ENCODE measurements at places on chromosomes 13 and 19.

GRCh38 chr13:80555796-80556678, 215.1 kb upstream of the SPRY2 start:
- no peak for DNase-seq

DNA sequence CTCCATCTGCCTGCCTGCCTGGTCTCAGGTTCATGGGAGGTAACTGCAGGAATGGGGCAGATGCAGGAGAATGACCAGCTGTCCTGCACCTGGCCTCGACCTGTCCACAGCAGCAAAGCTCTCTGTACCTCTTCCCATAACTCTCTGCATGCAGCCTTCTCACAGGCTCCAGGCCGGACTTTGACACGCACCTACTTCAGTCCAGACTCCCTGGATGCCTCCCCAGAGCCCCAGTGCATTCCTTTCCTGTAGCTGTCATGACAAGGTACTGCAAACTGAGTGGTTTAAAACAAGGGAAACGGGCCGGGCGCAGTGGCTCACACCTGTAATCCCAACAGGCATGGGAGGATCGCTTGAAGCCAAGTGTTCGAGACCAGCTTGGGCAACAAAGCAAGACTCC, 3.3 kb downstream of the NANOS2 start:
- no peak for DNase-seq

- DNase-seq, result no peak
These were observed 12.0 kb upstream of the MATK start for GRCh38 chr19:3798137-3798536.

GRCh38 chr13:95087746-95088305, 213.4 kb downstream of the ABCC4 start:
- no peak for DNase-seq

DNA sequence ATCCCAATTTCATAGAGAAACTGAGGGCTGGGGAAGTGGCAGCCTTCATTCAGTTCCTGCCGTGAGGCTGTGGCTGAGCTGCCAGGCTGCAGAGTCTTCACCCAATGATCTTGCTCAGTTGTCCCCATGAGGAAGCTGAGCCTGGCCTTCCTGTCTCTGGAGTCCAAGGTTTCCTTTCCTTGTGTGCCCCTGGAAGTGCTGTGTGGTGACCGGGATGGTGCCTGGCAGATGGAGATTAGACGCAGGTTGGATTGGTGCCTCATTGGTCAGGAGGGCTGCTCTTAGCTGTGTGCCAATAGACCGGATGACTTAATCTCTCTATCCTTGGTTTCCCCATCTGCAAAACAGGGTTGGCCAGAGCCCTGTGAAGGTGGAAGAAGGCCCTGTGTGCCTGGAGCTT, 24.6 kb downstream of the DNM2 start:
- DNase-seq, result no peak

- no peak for DNase-seq
These were observed 1.7 kb downstream of the NR2F6 start for GRCh38 chr19:17243830-17244617.

DNA sequence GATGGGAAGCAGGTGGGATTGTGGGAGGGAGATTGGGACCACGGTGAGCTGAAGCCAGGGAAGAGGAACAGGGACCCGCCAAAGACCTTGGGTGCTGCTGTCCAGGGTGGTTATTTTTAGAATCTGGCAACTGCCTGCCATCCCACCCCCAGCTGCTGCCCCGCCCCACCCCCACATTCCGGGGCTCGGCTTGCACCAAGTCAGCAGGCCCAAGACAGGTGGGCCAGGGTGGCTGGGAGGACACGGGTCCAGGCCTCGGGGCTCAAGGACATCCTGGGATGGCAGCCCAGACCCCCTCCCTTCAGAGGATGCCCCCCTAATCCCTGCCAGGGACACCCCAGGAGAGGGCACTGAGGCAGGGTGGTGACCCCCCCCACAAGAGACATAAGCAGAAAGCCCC, 827 bp downstream of the CKM start:
- DNase-seq, result no peak

- no peak for DNase-seq
These were observed 134.7 kb downstream of the LHFPL6 start for GRCh38 chr13:39468306-39468705.

DNA sequence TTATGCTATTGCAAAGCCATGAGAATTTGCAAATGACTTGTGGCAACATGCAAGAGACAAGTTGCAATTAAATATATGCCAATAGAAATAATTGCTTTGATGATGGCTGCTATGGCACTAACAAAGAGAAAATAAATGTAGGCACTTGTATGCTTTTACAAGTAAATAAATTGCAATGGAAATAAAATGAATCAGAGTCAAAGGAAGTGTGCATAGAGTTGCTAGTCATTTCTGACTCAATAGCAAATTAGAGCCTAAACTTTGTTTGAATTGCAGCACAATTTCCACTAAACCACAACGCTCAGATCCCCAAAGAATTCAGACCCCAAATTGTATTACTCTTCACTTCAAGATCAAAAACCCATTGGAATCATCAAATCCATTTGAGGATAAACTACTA, 792.1 kb upstream of the ARGLU1 start:
- no peak for DNase-seq

DNA sequence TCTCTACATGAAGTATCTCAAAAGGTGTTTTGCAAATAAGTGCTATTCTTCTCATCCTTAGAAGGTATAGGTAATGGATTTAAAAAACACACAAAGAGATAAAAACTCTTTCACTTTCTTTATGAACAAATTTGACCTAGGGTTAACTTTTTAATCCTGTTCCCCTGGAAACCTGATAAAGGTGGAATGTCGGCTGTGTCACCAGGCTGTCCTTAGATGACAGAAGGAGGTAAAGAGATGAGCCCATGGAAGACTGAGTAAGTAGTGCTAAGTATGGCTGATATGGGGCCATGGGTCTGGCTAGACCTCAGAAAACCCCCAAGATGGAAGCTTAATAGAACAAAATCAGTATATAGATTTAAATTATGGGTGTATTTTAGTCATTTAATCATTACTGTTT, 153.8 kb upstream of the LSM14A start:
- no peak for DNase-seq

DNA sequence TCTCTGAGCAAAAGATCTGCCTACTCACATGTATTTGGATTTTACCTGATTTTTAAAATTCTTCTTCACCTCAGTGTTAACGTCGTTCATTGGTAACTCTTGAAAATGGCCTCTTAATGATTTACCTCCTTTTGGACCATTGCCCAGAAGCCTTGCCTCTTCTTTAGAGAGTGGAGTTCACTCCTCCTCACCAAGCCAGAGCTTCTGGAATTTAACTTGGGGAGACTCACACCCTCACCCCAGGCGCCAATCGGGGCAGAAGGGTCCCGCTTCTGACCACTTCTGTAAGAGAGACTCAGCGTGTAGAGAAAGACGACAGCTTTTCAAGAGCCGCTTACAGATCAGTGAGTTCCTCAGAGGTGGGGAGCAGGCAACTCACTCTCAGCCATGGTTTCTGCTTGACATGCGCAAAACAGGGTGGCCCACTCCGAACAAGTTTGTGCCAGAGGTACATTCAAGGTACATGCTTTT, 2.7 kb downstream of the PNMA8C start:
- DNase-seq, result no peak

GRCh38 chr13:95367309-95367843, 66.1 kb upstream of the ABCC4 start:
- no peak for DNase-seq

- DNase-seq, result no peak
These were observed 8.4 kb upstream of the MRPL4 start for GRCh38 chr19:10243606-10244005.

DNA sequence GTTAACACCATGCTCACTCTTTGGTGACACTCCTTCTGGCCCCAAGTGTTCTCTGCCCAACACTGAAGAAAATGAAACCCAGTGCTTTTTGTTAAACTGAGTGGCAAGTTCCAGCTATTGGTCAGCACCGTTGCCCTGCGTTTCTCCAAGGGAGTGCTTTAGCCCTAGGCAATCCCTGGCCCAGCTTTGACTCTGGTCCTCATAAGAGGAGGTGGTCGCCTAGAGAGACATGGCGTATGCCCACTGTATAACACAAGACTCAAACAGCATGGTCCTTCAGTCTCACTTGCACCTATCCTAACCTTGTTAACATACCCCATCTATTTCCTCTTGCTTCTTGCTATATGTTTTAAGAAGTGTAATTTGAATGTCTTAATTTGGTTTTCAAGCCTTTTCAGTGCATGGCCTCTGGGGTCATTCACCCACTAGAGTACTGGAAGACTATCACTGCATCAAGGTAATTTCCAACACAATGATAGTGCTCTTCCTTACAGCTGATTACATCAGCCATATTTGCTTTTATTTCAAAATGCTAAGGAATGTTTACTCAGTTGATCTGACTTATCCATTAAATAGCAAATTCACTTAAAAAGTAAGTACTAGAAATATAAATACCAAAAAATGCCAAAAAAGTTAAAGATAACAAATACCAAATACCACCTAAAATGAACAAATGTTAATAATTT, 190.5 kb upstream of the SOX21 start:
- DNase-seq, result no peak

GRCh38 chr13:50526661-50527071, 316.8 kb downstream of the DLEU7 start:
- DNase-seq, result no peak

GRCh38 chr13:59099182-59099974, 1064.3 kb downstream of the DIAPH3 start:
- no peak for DNase-seq

DNA sequence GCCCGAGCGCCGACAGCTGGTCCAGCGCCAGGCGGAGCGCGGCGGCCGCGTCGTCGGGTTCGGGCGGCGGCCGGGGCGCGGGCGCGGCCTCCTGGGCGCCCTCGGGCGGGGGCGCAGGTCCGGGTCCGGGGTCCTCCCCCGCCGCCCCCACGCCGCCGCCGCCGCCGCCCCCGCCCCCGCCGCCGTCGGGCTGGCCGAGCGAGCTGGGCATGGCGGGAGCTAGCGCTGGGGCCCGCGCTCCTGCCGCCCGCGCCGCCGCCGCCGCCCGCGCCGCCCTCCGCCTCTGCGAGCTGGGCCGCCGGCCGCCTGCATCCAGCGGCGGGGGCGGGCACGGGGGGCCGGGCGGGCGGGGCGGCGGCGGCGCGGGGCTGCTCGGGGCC, 287 bp downstream of the MEX3D start:
- DNase-seq, result no peak

DNA sequence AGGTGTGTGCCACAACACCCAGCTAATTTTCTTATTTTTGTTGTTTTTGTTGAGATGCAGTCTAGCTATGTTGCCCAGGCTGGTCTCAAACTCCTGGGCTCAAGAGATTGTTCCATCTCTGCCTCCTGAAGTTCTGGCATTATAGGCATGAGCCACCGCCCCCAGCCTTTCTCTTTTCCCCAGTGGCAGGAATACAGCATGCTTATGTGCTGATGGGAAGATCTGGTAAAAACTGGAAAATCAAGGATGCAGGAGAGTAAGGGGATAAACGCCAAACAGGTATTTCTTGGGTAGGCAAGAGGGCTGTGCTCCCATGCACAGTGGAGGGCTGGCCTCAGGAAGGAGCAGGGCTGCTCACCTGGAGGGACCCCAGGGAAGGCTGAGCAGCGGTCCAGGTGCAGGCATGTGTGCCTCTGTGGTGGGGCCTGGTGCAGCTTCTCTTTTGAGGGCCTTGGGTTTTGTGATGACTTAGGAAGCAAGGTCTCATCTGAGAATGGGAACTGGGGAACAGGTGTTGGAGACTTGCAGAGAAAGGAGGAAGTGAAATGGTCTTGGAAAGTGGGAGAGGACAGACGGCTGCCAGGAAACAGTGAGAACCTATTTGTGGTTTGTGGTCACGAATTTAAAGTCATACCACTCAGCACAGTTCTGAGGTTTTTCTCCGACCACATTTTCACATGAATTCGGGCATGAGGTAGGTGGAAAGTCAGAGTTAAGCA, 106.5 kb downstream of the TEX26 start:
- DNase-seq, result no peak

- DNase-seq, result peak; percentile 28
These were observed 238.0 kb downstream of the LHFPL6 start for GRCh38 chr13:39364947-39365468.

DNA sequence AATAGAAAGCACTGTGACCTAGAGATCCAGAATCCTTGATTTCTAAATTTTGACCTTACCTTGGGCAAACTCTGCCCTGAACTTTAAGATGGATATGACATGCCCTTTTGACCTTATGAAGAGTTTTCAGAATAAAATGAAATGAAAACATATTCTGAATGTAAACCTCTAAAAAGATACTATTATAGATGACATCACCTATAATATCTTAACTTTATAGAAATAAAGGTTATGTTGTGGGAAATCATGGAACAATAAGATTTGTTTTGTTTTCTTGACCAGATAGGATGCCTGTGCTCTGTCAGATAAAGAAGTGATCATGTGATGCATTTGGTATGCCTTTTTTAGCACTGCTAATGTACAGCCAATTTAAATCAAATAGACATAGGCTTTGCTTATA, 13.1 kb upstream of the LPAR6 start:
- no peak for DNase-seq

DNA sequence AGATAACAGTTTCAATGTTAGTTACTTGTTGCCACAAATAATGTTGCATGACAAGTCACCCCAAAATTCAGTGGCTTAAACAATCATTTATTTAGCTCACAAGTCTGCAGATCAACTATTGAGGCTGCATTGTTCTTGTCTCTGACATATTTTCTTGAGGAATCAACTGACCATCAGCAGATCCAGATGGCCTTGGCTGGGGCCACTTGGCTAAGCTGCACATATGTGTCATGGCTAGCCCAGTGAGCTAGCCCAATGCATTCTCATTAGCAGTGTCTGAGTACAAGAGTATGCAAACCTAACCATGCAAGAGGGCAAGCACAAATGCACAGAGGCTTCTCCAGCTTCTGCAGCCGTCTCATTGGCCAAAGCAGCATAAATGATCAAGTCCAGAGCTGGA, 180.4 kb downstream of the DNAJC15 start:
- DNase-seq, result no peak

- no peak for DNase-seq
These were observed 52.9 kb downstream of the KLF2 start for GRCh38 chr19:16377521-16377920.

DNA sequence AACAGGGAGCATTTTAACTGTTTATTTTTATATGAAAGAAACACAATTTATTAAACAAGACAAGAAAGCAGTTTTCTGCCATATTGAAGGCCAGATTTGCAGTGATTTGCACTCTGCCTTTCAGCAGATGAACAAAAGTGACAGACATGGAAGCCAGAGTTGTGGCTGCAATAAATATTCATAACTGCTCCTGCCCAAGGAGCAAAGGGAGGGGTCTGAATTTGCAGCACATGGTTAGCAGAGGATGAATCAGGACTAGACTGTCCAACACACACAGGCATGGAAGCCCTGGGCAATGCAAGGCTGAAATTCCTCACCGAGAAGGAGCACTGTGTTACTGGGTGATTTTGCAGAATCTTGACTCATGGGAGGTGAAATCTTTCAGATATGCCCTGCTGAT, 418.2 kb downstream of the DCT start:
- no peak for DNase-seq

GRCh38 chr19:3721887-3722442, 13.8 kb downstream of the TJP3 start:
- no peak for DNase-seq

- DNase-seq, result no peak
These were observed 7.4 kb downstream of the FCER2 start for GRCh38 chr19:7694499-7694898.

Data from right renal pelvis (tissue), 4 donors.